SJSA1 (cell line): ENCODE measurements at places on chromosomes 4 and X.

GRCh38 chrX:46597771-46598170 lies 24.2 kb downstream of the CHST7 start:
- no peak for DNase-seq

- DNase-seq, result no peak
Measured at GRCh38 chrX:19549838-19550237, 34.5 kb upstream of the MAP3K15 start.

DNA sequence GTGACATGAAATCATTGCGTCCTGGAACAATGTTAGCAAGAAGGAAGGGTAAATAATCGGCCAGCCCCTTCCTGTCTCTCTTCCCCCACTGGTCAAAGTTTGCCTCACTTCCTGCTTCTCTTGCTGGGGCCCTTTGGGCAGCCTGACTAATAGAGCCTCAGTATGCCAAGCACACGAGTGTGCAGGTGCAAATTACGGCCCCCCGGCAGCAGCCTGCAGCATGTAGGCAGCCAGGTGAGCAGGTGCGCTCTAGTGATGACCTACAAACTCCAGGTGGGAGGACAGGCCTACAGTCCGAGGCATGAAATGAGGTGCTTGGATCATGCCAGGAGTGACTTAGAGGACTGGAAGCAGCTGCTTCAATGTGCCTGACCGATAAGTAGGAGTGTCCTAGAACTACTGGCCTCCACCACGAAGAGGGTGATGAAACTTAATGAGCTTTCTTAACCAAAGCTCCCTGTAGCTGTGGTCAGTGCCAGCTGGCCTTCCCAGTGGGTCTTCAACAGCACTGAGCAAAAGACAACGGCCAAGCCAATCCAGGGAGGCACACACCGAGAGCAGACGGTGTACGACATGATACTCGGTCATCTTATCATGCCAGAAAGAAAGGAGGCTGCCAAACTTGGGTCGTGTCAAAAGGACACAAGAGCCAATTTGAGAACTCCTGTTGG lies 26.1 kb upstream of the FAT1 start:
- no peak for DNase-seq

DNA sequence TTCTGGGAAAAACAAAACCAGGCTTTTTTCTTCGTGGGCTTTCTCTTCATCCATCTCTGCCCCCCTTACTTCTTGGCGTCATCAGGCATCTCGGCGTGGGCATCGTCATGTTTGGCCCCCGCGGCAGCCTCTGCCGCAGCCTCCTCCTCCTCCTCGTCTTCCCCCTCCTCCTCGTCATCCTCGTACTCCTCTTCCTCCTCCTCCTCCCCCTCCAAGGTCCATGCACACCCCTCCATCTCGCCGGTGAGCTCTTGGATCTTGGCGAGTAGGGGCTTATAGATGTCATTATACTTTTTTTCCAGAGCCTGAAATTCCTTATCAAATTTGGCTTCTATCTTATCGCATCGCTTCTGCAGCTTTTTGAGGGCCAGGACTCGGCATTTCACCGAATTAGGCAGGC lies 488 bp downstream of the NAP1L5 start:
- DNase-seq, result no peak

DNA sequence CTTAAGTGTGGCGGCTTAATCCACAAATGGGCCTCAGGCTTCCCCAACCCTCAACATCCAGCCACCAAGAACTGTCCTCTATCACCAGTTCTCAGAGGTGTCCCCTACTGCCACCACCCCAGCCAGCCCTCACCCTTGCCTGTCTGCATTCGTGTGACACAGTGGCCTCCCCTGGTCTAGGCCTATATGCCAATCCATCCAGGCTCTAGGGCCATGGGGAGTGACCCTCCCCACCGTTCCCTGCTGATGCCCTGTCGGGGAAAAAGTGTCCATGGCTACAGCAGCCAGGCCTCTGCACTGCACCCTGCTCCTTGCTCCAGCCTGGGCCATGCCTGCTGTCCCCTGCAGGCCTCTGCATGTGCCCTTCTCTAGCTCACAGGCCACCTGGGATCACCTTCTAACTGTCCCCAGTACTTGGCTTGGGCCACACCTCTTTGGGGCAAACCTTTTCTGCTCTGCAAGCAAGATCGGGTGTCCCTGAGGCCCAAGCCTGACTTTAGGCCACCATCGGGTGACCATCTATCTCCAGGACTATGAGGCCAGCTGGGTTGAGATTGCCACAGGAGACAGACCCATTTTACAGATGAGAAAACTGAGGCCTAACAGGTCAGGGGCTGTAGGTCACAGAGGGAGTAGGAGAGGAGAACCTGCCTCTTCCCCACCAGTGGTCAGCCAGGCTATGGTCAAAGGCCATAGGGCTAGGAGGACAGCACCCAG lies 75.8 kb downstream of the JAKMIP1 start:
- DNase-seq, result no peak

DNA sequence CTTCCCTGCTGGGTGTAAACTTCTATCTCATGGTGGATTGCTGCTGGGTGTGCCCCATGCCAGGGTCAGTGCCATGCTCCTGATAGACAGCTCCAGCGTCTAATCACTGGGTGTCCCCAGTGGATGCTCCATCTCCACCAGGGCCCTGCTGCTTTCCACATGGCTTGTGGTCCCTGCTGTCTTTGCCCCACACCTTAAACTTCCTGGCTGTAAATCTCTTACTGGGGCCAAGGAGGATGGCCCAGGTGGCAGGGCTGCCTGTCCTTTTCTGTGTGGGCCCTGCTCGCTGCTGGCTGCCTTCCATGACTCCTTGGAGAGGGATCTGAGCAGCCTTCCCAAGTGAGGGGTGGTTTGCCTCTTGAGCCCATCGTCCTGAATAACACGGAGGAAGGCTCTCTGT lies 51.8 kb downstream of the RGS12 start:
- DNase-seq, result no peak

GRCh38 chr4:143351149-143351691 lies 14.5 kb downstream of the GAB1 start:
- DNase-seq, result no peak

- no peak for DNase-seq
Measured at GRCh38 chrX:151702026-151702714, 6.9 kb downstream of the PRRG3 start.

DNA sequence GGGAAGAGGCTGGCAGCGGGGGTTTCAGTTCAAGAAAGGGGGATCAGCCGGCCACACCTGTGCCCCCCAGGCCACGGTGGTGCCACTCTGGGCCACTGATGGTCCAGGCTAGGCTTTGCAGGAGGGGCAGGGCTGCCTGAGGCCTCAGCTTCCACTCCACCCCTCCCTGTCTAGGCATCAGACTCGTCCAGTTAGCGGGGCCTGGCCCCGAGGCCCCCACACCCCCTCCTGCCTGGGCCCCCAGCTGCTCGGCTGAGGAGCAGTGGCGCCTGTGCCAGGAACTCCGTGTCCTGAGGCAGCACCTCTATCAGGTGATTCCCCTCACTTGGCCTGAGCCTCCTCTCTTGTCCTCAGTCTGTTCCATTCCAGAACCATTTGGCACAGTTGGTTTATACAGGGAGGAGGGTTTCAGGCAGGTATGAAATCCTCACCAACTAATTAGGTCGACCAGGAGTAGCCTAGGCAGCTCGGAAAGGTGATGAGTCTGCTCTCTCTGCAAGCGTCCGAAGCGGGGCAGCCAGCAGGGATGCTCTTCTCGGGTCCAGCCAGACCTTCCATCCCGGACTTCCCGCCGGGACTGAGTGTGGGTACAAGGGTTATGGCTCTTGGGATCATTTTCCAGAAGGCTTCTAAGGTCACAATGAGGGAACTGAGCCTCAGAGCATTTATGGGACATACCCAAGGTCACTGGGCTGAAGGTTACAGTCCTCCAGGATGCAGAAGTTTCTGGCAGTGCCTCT lies 2.1 kb downstream of the NSG1 start:
- DNase-seq, result no peak

DNA sequence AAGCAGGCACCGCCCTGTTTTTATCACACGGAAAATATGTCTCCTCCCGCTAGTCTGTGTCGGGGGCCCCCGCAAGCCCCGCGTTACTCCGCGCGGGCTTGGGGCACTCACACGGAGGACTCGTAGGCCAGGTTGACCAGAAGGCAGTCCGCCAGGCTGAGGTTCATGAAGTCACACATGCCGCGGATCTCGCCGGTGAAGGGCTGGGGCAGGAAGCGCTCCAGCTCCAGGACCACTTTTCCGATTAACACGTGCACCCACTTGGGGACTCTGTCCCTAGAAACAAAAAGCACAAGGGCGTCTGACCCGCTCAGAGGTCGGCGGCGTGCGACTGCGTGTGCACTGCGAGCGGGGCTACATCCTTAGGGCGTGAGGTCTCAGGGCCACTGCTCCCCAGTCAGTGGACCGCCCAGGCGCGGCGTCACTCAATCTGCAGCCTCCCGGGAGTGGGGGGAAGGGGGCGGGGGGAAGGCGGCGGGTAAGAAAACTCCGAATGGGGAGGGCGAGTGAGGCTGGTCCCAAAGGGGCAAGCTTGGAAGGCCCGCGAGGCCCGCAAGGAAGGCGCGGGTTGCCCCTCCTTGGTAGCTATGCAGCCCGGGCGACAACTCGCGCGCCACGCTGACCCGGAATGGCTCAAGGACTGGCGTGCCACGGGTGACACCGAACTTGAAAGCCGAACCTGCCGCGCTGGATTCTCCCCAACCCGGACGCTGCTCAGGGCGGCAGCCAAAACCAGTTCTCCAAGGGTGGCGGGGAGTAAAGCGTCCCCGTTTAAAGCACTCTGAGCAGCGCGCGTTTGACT lies 722 bp downstream of the NAAA start:
- DNase-seq, result peak; percentile 76

DNA sequence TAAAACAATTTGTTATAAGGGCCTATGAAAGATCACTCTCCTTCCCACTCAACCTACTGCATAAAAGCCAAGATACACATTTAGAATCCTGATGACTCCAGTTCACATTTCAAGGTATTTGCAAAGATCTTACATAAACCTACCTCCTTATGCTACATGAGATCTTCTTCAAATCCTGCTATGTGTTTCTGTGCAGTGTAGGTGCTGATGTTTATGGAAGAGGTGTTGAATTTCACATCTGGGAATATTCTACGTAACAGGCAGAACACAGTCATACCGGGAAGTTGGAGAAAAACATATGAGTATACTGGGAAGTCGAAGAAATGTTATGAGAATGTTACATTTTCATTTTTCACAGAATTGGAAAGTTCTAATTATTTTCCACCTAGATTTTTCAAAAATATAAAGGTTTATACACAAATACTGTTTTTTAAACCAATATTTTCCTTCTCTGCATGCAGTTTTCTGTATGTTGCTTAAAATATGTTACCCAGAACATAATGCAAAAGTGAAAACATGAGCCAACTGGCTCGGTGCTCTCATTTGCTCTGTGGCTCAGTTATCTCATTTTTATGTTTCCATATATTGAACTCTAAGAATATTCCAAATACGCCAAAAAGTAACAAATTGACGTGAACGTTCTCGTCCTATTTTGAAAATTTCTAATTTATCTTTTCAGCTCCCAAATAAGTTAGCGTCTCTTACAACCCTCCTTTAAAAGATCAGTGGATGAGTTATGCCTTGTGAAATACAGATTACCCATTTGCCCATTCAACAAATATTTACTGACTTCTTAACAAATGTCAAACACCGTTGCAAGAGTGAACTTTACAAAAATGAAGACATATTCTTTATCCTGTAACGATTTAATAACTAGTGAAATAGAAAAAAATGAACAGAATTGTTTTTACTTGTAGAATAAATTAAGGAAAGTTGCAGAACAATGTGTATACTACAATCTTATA lies 899.3 kb downstream of the STIM2 start:
- DNase-seq, result no peak

GRCh38 chr4:67365661-67366245 lies 179.6 kb downstream of the CENPC start:
- DNase-seq, result no peak

- DNase-seq, result no peak
Measured at GRCh38 chr4:17072483-17072882, 174.0 kb upstream of the LDB2 start.

- DNase-seq, result no peak
Measured at GRCh38 chrX:30814978-30815377, 74.1 kb downstream of the TAB3 start.

DNA sequence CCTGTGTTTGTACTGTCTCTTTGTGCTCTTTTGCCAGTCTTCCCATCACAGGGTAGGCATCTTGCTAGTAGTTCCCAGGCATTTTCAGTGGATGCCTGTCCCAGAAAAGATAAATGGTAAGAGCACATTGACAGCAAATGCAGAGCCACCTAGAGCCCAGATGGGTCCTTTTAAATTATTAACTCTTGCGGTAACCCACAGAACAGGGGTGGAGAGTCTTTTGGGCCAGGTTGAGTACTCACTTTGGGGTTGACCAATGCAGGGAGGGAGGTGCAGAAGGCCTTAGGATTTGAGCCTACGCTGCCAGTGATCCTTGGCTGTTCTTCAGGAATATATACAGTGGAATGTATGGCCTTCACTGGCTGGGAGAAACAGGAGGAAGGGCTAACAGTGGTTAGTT lies 173.8 kb downstream of the MSN start:
- no peak for DNase-seq

DNA sequence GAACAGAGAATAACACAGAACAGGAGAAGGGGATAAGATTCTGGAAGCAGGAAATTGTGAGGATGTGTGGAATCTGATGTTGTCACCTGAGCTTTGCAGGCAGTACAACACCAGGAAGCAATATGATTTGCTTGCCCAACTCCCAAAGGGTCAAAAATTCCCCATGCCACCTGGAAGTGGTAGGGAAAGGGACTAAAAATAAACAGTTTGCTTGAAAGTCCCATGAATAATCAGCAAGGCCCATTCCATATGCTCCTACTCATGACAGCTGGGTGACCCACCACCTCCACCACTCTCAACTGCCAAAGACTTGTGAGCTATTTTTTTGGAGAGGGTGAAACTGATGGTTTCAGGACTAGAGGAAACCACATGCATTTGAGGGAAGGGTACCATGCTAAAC lies 168.4 kb downstream of the KCNIP4 start:
- no peak for DNase-seq

GRCh38 chr4:123737156-123737555 lies 340.6 kb downstream of the SPRY1 start:
- DNase-seq, result no peak

DNA sequence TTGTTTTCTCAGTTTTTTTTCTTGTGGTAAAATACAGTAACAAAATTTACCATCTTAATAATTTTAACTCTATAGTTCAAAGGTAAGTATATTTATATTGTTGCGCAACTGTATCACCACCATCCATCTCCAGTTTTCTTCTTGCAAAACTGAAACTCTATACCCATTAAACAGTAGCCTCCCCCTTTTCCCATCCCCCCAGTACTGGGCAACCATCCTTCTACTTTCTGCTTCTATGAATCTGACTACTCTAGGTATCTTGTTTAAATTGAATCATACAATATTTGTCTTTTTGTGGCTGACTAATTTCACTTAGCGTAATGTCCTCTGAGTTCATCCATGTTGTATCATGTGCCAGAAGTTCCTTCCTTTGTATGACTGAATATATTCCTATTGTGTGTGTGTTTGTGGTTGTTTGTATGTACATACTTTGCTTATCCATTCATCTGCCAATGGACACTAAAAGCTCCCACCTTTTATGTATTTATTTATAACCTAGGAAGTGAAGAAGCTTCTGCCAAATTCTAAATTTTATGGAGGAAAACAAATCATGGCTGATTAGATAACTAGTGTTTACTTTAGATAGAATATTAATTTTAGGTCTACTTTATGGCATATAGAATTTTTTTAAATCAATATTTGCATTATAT lies 10.0 kb downstream of the ABHD18 start:
- no peak for DNase-seq
